ENCODE measurements at places on chromosomes 12 and 14. TPM values are rescaled to one million over a fixed set of nuclear protein-coding genes. Genes with fewer than 3 reads are reported as not detected.

- H3K36me3 ChIP-seq: no peaks in the 10 kb centered on the region
- H3K27ac ChIP-seq: no peak overlapping the region
- DNase-seq: no peak
- no peak overlapping the region for H3K4me3 ChIP-seq
- no peaks in the 10 kb centered on the region for H3K27me3 ChIP-seq
- peaks cover 5% of the 10 kb centered on the region for H3K4me1 ChIP-seq
Observed at GRCh38 chr14:86799244-86799647, 1193.7 kb downstream of the GALC start.

Gene CNTN1
- total RNA-seq: 10.1 TPM

Gene KLRC3
- total RNA-seq: not detected

DNA sequence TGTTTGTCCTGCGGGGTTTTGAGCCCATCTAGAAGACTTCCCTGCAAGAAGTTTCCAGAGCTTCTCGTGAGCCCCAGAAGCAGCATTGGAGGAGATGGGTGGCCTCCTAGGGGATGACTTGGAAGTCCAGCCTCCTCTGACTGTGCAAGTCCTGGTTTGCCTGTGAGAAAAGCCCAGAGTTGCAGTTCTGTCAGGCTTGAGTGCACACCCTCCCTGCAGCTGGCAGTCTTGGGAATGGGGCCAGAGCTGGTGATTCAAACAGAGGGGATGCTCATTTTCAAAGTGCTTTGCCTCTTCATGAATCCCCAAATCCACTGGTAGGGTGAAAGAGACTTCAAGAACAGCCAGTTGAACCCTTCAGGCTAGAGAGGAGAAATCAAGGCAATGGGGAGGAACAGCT lies 3.9 kb upstream of the PPP1R1A start:
- H3K4me1 ChIP-seq: no peaks in the 10 kb centered on the region
- H3K27ac ChIP-seq: no peak overlapping the region
- no peak for DNase-seq

GRCh38 chr14:58646479-58646878 lies 8.7 kb downstream of the DACT1 start:
- H3K27me3 ChIP-seq: no peaks in the 10 kb centered on the region
- DNase-seq: no peak
- H3K4me3 ChIP-seq: no peak overlapping the region

GRCh38 chr12:108875682-108876361 lies 4.1 kb upstream of the DAO start:
- H3K4me3 ChIP-seq: no peak overlapping the region
- no peak for DNase-seq
- no peaks in the 10 kb centered on the region for H3K36me3 ChIP-seq

GRCh38 chr12:26091822-26092221 lies 33.0 kb downstream of the BHLHE41 start:
- H3K27me3 ChIP-seq: no peaks in the 10 kb centered on the region
- H3K4me3 ChIP-seq: no peak overlapping the region
- H3K27ac ChIP-seq: no peak overlapping the region
- no peak for DNase-seq

Gene CCDC38
- total RNA-seq: not detected

Gene PNP
- 17.2 TPM for total RNA-seq

DNA sequence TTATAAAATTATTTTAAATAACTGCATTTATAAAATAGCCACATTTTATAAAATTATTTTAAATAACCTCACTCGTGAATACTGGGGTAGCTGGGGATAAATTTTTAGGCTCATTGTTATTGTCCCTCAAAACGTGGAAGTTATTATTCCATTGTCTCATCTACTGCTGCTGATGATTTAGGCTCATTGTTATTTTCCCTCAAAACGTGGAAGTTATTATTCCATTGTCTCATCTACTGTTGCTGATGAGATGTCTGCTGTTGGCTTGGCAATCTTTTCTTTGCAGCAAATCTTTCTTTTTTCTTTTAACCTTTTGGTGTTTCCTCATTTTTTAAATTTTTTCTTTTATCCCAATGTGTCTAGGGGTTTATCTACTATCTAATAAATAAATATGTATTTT lies 182.6 kb upstream of the PZP start:
- no peaks in the 10 kb centered on the region for H3K4me1 ChIP-seq
- H3K4me3 ChIP-seq: no peak overlapping the region
- no peak overlapping the region for H3K27ac ChIP-seq
- DNase-seq: no peak
- H3K27me3 ChIP-seq: no peaks in the 10 kb centered on the region

Gene ANKRD33
- total RNA-seq: not detected

GRCh38 chr14:70097576-70098249 lies 91.0 kb downstream of the SLC8A3 start:
- no peaks in the 10 kb centered on the region for H3K4me1 ChIP-seq
- H3K36me3 ChIP-seq: no peaks in the 10 kb centered on the region
- H3K4me3 ChIP-seq: no peak overlapping the region
- no peak for DNase-seq
- no peak overlapping the region for H3K27ac ChIP-seq
- no peaks in the 10 kb centered on the region for H3K27me3 ChIP-seq

DNA sequence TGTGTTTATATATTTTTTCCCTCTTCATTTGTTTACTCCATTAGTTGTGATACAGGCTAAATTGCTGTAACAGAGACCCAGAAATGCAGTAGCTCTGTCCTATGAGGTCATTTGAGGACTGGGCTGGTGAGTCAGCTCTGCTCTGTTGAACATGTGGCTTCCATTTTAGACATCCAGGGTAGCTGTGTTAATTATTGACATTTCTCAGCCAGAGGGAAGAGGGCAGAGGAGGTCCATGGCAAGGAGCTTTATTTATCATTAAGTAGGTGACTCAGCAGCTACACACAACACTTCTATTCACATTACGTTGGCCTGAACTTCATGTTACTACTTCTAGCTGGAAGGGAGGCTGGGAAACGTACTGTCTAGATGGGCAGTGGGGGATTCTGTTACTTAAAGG lies 85.4 kb downstream of the PTCSC3 start:
- no peak overlapping the region for H3K4me3 ChIP-seq
- H3K27ac ChIP-seq: no peak overlapping the region
- H3K4me1 ChIP-seq: peaks cover 8% of the 10 kb centered on the region

DNA sequence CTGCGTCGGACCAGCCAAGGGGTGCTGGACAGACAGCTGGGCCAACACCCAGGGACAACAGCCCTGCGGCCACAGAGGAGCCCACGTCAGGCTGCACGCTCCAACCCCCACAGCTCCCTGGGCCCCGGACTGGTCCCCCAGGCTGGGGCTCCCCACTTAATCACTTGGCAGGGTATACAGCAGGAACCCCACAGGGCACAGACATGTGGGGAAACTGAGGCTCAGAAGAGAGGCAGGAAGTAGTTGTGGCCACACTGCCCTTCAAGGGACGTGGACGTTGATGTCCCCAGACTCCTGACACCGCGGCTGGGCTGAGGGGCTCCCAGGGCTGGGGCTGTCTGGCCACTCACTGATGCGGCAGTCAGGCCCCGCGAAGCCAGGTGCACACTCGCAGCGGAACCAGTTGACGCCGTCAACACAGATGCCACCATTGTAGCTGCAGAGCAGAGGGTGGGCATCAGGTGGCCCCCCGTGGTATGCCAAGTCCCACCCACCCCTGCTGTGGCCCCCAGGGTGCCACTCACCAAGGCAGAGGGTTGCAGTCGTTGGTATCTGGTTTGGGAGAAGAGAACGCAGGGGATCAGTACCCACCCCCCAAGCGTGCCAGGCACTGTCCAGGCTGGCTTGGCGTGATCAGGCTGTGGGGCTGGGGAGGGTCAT lies 21.5 kb downstream of the JAG2 start:
- H3K4me3 ChIP-seq: no peak overlapping the region
- no peaks in the 10 kb centered on the region for H3K4me1 ChIP-seq
- DNase-seq: peak; percentile 35
- H3K27ac ChIP-seq: no peak overlapping the region

Gene HCAR1
- not detected for total RNA-seq

Gene ACOT4
- total RNA-seq: 0.59 TPM

Gene CCDC196
- 2.0 TPM for total RNA-seq

Gene AHSA1
- total RNA-seq: 28.6 TPM

Gene ACSS3
- total RNA-seq: 5.6 TPM

GRCh38 chr14:95196268-95196667 lies 38.9 kb upstream of the DICER1 start:
- H3K27me3 ChIP-seq: no peaks in the 10 kb centered on the region
- no peak for DNase-seq
- no peak overlapping the region for H3K4me3 ChIP-seq
- H3K27ac ChIP-seq: no peak overlapping the region
- no peaks in the 10 kb centered on the region for H3K36me3 ChIP-seq
- no peaks in the 10 kb centered on the region for H3K4me1 ChIP-seq
